ENCODE measurements at places on chromosomes 5 and 9. TPM values are rescaled to one million over a fixed set of nuclear protein-coding genes. Genes with fewer than 3 reads are reported as not detected.

GRCh38 chr5:121500310-121500709 lies 351.4 kb upstream of the FTMT start:
- DNase-seq = no peak

The CAMK4 gene
- total RNA-seq = 0.11 TPM

- no peak for DNase-seq
Observed at GRCh38 chr5:146419696-146420095, 27.4 kb upstream of the TCERG1 start.

- peak; percentile 90 for DNase-seq
Observed at GRCh38 chr9:107488375-107489143, 1.0 kb downstream of the KLF4 start.

DNA sequence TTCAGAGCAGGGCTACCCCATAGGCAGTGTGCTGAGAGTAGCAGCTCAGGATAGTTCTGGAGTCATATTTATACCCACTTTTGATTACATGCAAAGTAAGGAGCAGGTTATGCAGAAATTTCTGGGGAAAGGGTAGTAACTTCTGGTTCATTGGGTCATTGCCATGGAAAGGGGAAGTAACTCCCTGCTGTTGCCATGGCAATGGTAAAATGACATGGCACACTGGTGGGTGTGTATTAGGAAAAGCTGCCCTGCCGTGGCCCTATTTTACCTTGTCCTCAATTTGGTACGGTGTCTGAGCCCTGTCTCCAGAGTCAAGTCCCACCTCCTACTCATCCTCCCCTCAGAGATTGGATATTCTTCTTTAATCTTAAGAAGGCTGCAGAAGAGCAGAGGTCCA lies 526.7 kb upstream of the TYRP1 start:
- DNase-seq = no peak

The AFAP1L1 gene
- total RNA-seq = 46.9 TPM

DNA sequence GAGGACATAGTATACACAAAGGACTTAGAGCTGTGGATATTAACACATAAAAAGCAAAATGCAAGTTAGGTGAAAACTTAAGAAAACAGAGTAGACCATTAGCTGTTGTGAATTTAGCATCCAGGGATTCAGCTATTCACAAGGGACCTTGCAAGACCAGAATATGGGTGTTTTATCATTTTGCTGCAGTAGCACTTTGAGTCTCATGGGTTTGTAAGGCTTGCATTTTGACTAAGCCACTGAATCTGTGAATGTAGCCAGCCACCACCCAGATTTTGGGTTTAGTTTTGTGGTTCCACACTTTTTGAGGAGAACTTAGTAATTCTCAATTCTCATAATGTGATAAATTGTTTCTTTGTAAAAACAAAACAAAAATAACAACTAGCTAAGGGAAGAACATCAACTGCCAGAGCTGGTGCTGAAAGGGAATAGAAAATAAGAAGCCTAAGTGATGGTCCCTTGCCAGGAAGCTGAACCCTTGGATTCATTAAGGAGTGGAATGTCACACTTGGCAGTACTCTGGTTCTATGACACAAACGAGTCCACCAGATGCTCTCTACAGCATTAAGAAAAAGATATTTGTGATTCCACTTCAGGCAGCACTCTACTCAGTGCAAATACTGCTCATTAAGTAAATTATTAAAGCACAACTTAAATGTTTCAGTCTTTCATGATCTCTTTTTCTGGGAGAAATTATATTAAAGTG lies 557.4 kb upstream of the ZNF462 start:
- DNase-seq = no peak

DNA sequence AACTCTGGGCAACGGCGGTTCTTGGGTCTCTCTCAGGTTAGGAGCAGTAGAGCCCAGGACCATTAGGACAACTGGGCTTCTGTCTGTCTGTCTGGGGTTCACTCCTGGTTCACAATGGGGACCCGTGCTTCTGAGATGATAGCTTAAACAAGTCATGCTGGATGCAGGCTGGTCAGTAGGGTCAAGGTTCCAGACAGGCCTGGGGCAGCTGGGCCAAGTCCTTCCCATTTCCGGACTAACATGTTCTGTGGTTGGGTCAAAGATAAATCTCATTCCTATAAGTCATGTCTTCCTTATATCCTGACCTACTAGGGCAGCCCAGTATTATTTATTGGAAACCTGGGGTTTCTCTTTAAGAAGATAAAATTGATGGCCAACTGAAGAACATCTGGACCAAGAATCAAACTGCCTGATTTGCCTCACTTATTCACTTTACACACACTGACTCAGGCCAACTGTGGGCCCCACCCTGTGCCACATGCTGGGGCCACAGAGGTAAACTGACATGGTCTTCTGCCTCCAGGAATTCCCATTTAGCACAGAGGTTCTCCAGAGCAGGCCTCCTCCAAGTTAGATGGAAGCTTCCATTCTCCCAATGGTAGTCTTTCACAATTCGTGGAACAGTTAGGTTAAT lies 8.3 kb downstream of the HDHD3 start:
- no peak for DNase-seq

- no peak for DNase-seq
Observed at GRCh38 chr5:4188704-4189103, 593.1 kb downstream of the IRX1 start.

GRCh38 chr5:98454904-98455303 lies 318.6 kb upstream of the RGMB start:
- no peak for DNase-seq

All from Right ventricle myocardium inferior (tissue), 1 donor.